Stimulated activated CD8-positive, alpha-beta memory T cell treated with anti-CD3 and anti-CD28 coated beads, Interleukin-4, amount 100 ng/mL, for 4 hours (primary cell): ENCODE measurements at places on chromosomes 5 and 9.

DNA sequence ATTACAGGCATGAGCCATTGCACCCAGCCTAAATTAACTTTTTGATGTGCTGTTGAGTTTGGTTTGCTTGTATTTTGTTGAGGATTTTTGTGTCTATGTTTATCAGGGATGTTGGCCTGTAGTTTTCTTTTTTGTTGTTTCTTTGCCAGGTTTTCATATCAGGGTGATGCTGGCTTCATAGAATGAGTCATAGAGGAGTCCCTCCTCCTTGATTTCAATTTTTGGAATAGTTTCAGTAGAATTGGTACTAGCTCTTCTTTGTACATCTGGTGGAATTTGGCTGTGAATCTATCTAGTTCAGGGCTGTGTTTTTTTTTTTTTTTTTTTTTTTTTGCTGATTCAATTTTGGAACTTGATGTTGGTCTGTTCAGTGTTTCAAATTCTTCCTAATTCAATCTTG lies 1164.3 kb upstream of the DMAC1 start:
- DNase-seq, result no peak

DNA sequence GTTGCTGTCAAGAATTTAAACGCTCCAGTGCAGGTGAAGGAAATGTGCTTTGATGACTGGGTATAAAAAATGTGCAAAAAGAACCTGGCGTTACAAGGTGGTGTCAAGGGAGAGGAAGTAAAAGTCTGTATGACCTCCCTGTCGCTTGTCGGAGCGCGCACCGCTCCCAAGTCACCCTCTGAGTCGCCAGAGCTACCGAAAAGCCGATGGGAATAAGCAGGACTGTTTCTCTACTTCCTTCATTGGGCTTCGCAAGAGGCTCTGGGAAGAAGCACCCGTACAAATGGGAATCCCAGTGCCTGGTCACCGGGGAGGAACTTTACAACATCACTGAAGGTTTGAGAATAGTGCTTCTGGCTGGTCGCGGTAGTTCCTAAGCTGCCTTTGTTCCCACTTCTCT lies 1.3 kb upstream of the DMRT2 start:
- no peak for DNase-seq

DNA sequence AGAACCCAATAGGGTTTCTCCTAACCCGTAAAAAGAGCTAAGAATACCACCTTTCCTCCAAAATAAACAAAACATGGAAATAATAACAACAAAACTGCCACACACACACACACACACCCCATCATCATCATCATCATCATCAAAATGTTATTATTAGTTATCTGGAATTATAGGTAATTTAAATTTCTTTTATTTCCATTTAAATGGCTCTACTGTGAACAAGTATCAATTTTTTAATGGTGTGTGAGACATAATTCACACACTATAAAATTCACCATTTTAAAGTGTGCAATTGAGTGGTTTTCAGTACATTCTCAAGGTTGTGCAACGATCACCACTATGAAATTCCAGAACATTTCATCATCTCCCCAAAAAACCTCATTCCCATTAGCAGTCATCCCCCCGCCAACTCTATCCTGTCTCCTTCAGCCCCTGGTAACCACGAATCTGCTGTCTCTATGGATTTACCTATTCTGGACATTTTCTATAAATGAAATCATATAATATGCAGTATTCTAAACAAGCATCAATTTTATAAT lies 172.7 kb downstream of the ROR2 start:
- DNase-seq, result no peak

- DNase-seq, result no peak
Measured at GRCh38 chr9:20642045-20642444, 19.7 kb upstream of the MLLT3 start.

GRCh38 chr5:90982576-90982975 lies 400.5 kb downstream of the ARRDC3 start:
- DNase-seq, result no peak

DNA sequence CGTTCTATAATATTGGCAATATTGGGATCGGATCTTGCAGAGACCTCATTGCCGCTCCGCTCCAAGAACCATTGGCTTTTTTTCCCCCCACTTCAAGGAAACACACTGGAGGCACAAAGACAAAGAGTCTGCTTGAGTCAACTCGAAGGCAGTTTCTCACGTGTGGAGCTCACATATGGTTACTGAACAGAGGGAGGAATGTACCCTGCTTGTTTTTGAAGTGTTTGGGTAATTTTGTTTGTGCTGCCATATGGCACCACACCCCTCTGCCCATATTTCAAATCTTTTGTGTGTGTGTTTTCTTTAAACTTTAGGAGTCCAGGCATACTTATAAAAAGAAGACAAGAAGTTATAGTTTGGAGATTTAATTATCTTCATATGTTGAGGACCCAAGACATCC lies 595.9 kb downstream of the DTWD2 start:
- DNase-seq, result no peak

DNA sequence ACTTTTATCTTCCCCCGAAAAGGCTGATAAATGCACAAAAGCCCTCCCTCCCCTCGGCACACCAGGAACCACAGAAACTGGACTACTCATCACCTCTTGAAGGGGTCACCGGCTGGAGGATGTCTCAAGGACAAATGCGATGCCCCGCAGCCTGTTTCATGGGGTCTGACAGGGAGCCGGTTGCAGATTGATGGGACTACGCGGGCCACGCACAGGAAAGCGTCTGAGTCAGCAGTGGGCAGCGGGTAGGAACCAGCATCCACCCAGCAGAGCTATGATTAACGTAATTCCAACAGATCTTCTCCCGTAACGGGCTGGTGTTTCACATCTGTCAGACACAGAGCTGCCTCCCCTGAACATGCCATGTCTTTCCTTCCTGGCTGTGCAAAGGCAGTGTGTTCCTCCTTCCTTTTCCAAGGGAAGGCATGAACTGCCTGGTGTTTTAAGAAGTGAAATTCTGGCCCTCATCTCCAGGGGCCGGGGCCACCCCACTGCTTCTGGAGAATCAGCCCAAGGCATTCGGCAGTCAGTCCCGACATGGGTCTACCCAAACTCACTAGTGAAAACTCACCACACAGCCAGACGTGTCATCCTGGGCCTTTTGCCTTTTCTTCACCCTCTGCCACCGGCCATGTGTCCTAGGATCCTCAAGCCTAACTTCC lies 144.4 kb upstream of the PHYKPL start:
- DNase-seq, result no peak

GRCh38 chr5:76269932-76270610 lies 133.0 kb upstream of the IQGAP2 start:
- no peak for DNase-seq

DNA sequence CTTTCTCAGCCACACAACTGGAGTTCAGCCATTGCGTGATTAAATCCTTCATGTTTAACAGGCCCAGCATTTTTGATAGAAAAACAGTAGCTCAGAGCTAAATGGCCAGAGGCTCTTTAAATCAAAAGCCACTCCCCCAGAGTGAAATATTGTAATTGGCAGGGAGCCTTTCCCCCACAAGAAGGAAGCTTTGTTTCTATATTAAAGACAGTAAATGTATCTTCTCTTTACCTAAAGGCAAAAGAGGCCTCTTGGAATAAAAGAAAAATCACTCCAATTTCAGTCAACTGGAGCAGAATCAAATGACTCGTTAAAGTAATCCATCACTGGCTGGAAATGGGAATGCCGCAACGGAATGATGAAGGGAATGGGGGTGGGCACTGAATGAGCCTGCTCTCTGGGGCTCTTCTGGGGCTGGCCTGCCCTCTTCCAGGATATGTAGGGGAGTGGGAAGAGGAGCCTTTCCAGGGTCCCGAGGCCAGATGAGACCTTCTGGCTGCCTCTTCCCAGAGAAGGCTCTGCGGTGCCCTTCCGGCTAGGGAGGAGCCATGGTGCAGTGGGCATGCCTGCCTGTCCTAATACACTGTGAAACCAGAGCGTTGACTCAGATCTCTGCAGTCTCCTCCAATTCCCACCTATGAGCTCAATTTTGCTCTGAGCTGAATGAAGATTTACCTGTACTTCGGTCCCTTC lies 45.2 kb downstream of the ANKDD1B start:
- DNase-seq, result no peak

DNA sequence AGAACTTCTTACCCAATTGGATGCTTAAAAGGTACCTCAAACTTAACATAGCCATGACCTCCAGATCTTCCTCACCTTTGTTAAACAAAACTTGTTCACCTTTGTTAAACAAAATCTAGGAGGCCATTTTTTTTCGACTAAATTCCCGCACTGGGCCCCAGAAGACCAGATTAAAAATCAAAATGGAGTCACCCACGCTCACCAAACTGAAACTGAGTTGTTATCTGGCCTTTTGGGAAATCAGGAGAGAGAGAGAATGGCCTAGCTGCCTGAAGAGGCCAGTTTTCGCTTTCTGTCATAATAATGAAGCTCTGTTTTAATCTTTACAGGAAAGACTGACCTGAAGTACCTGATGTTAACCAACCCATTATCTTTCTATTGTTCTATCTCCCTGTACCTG lies 69.4 kb downstream of the FYB1 start:
- no peak for DNase-seq

DNA sequence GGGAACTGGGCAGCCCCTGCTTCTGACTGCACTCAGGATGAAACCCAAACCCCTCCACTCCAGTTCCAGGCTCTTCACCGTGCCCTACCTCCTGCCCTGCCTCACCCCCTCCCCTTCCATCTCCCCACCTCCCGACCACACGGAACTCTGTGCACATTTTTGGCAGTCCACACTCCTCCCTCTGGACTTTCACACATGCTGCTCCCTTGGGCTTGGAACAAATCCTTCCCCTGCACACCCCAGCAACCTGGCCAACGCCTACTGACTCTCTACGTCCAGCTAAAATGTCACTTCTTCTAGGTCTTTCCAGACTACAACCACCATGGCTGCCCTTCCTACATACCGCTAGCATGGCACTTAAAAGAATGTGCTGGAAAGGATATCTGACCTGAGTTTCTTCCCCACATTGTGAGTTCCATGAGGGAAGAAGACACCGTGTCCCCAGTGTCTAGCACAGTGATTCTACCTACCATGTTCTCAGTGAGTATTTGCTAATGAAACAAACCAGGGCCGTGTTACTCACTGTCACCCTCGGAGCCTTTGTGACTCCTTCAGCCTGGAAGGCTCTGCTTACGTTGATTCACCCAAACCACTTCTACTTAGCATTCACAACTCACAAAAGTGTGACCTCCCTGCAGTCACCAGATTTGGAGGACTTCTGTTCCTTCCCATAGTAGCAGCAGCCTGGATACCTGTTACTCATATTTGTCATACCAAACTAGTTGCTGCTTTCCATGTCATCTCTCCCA lies 18.7 kb downstream of the RETREG1 start:
- DNase-seq, result no peak

DNA sequence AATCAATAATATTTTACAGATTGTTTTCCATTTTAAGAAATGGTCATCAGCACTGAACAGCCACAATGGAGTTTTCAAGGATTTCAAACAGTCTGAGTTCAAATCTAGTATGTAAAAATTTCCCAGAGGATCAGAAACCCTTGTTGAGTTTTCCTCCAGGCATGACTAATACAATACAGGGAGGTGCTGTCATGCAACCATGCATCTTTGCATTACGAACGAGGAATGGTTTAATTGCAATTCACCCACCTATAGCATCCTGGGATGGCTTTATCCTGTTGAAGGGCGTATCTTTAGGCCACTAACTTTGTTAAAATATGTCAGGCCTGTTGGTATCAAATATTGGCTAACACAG lies 196.4 kb downstream of the EFNA5 start:
- DNase-seq, result no peak

DNA sequence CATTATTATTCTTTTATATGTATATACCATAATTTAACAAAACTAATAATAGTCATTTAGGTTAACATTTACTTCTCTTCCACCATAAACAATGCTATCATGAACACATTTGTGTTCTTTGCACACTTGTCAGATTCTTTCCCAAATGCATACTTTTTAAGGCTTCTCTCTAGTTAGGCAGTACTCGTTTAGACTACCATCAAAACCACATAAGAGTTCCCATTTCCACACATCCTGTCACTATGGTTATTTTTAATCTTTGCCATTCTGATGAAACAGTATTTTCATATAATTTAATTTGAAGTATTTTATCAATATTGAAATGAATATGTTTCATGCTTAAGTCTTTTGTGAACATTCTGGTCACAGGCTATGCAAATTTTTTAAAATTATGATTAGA lies 15.1 kb downstream of the DROSHA start:
- DNase-seq, result no peak

DNA sequence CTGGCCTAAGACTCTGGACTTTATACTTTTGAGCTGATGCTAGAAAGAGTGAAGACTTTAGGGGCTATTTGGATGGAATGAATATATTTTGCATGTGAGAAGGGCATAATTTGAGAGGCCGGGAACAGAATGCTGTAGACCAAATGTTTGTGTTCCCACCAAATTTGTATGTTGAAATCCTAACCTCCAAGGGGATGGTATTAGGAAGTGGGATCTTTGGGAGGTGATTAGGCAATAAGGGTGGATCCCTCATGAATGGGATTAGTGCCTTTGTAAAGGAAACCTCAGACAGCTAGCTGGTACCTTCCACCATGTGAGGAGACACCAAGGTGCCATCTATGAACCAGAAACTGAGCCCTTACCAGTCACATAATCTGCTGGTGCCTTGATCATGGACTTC lies 165.1 kb upstream of the S1PR3 start:
- DNase-seq, result no peak

DNA sequence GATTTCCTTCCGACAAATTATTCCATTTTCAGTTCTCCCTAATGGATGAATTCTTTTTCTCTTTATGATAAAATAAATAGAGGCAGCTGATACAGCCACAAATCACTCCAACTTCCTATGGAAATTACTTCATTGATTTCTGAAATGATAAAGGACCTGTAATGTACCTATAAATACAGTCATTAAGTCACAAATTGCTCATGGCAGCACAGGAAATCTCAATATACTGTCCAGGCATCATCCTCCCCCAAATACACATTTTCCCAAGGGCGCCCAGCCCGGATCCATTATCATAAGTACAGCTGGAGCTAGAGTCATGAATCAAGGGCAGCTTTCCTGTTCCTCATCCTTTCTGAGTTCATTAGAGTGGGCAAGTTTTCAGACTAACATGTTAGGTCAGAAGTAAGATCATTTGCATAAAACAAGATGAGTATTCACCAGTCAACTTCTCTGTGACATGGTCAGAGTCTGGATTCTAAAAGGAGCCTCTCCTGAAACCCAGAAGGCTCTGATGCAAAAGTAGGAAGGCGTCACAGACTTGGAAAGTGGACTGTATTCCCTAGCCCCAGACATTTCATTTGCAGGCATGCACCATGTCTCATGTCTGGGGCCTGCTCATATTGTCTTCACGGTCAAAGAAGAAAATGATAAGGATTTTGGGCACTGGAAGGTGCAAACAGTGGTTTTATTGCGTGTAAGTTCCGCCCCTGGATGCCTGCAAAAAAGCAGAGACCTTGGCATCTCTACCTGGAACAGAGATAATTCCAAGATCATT lies 383.2 kb downstream of the PLK2 start:
- no peak for DNase-seq

DNA sequence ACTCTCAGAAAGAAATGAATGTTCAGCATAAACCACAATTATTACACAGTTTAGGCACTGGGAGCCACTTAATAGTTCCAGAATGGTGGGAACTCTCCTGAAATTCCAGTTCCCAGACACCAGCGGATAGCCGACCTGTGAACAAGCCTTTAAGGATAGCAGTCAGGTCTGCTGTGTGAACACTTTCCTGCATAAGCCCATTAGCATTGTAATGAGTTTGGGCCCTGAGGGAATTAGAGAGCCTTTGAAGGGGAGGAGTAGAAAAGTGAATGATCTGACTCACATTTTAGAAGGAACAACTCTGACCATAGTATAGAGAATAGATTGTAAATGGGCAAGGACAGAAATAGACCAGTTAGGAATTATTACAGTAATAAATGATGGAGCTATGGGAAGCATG lies 189.1 kb downstream of the ADGRV1 start:
- DNase-seq, result no peak
